NCI-H446 treated with DMSO at 0.1 percent for 48 hours (cell line): ENCODE measurements at places on chromosomes 6 and 20.

DNA sequence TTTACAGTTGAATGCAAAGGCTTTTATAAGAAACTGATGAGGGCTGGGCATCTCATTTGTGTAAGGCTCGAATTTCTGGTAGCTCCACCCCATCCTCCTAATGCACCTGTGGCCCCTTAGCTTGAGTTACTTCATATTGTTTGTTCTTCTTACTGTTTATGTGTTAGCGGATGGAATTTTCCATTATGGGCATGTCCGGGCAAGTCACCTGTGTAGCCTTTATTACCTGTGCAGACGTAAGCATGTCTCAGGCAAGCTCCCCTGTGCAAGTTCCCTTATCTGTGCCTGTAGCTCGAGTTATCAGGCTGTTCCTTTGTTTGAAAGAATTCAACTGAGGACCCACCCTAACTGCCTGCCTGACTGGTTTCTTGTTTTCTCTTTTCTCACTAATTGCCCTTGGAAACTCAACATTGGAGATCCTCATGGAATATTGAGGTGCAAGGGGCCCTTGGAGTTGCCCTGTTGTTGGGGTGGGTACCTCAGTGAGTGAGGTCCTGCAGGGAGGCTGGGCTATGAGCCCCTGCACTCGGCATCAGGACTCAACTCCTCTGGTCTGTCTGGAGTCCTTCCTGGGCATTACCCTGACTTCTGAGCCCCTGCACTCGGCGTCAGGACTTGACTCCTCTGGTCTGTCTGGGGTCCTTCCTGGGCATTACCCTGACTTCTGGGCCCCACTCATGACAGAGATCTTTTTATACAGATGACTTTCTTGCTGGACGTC lies 207.9 kb upstream of the SULF2 start:
- no peak for DNase-seq

DNA sequence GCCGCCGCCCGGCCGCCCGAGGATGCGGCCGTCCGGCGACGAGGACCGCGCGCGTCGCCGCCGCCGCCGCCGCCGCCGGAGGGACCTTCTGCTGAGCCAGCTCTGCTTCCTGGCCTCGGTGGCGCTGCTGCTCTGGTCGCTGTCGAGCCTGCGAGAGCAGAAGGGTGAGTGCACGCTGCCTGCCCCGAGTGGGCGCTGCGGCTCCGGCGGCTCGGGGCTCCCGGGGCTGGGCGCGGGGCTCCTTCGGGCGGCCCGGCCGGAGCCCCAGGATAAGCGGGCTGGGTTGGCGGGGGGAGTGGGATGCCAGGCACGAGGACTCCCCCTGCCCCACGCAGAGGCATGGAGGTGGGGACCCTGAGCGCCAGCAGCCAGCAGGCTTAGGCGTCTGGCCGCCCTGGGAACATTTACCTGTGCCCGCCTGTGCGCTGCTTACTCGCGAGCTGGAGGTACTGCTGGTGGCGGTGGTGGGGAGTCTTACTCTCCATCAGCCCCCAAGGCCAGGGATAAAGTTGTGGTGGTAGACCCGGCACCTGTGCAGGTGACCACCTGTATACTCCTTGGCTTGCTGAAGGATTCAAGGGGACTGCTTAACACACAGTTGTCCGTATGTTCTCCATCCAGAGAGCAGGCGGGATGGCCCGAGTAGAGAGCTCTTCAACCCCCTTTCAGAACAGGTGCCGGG lies 520 bp downstream of the SLC24A3 start:
- peak; percentile 23 for DNase-seq

DNA sequence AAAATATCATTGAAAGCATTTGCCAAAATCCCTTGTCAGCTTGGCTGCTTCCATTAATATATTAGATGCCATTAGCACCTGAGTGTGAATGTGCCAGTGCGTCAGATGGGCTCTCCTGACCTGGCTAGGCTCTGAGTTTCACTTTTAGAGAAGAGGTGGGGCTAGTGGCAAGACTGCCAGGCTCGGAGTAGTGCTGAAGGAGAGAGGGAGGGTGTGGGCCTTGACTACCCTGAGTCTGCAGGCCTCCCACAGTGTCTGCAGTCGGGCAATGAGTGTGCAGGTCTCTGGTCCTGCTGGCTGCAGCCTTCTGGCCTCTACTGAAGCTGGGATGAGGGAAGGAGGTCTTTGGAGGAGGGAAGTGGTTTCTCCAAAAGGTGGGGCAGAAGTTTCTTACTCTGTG lies 34.6 kb upstream of the PNPLA1 start:
- DNase-seq, result no peak

GRCh38 chr6:32627831-32628230 lies 9.4 kb upstream of the HLA-DQA1 start:
- no peak for DNase-seq

DNA sequence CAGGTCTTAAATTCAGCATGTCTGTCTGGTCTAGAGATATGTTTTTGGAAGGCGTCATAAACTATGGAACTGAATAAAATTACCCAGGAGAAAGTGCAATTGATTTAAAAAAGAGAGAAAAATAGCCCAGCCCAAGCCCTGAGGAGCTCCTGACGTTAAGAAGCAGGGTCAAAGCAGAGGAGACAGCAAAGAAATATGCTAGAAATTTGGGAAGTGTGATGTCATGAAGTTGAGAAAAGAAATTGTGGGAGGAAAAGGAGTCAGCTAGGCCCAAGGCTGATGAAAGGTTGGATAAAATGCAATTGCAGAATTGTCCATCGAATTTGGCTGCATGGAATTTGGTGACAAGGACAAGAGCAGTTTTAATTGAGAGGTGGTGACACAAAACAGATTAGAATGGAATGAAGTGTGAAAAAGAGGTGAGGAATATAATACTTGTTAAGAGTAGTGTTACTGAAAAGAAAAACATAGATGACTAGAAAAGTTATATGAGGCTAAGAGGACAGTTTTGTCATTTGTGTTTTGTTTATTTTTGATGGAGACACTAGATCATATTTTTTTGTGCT lies 381.6 kb downstream of the LAMA2 start:
- no peak for DNase-seq

DNA sequence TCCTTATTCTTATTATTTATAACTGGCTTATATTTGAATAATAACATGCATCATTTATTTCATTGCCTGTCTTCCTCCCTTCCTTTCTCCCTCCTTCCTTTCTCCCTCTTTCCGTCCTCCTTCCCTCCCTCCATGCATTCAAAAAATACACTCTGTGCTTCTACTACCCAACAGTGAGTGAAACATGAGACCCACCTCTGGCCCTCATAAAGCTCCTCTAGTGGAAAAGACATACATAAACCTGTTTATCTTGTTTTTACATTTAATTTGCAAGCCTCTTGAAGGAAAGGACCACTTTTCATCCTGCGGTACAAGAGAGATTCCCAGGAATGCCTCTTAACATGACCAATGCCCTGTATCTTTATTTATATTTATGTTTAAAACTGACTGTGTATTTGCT lies 21.8 kb upstream of the ISM1 start:
- DNase-seq, result no peak

- no peak for DNase-seq
Observed at GRCh38 chr6:27863962-27864905, 48.0 kb downstream of the OR2B2 start.

- peak; percentile 57 for DNase-seq
Observed at GRCh38 chr6:125507987-125508655, 206.4 kb upstream of the HDDC2 start.

DNA sequence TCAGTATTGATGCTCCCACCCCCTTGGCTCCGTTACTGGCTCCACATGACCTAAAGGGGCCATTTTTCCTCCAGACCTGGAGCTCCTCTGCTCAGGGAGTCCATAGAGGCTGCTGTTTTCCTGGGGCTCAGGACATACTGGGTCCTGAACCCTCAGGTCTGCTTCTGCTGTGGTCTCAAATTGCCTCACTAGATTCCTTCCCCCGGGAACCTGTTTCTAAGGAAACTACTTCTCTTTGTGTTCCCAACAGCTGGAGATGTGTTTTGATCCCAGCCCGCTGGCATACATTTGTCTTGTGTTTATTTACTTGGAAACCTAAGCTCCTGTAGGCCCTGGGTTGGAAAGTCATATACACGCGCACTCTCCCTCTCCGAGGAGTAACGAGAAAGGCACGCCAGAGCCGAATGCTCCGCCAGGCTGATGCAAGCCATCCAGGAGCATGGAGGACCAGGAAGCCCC lies 222.8 kb downstream of the UST start:
- no peak for DNase-seq

GRCh38 chr6:30555816-30556065 lies 548 bp downstream of the GNL1 start:
- no peak for DNase-seq

DNA sequence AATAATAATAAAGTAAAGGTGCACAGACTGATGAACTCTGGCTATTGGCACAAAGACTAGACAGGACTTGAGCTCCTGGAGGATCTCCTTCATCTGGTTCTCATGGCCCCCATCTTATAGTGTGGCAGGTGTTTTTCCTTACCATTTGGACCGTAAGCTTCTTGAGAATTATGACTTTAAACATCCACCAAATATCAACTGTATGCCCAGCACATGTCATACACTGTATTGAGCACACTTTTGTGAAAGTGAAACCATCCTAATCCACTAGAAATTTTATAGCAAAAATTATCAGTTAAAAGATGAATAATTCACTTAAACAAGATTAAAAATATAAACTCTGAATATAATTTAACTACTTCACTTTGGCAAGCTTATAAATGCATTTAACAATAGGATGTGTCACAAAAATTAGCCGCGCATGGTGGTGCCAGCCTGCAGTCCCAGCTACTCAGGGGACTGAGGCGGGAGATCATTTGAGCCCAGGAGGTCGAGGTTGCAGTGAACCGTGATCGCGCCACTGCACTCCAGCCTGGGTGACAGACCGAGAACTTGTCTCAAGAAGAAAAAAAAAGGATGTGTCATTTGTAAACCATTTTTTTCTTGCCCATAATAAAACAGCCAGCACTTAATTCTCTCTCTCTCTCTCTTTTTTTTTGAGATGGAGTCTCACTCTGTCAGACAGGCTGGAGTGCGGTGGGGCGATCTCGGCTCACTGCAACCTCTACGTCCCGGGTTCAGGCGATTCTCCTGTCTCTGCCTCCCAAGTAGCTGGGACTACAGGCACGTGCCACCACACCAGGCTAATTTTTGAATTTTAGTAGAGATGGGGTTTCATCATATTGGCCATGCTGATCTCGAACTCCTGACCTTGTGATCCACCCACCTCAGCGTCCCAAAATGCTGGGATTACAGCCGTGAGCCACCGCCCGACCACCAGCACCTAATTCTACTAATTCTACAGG lies 9.1 kb downstream of the HIVEP2 start:
- DNase-seq, result no peak

DNA sequence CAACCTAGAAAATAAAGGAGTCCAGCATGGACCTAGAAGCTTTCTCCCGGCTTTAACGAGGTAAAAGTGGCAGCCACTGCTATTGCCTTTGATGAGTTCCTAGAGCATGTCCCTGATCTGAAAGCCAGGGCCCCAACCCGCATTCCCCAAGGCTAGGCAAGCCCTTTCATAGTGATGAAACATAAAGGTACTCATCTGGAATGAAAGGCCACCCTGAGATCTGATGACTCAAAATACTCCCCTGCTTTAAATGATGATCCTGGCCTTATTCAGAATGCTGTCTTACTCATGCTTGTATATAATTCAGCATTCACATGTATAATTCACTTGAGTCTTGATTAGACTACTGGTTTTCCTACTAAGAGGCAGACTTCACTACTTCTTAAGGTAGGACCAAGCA lies 21.3 kb downstream of the TTPAL start:
- no peak for DNase-seq

GRCh38 chr6:167476844-167477595 lies 152.1 kb downstream of the TTLL2 start:
- no peak for DNase-seq

- DNase-seq, result peak; percentile 25
Observed at GRCh38 chr20:36467076-36467999, 74.0 kb upstream of the MYL9 start.
